A549 treated with Mapracorat at 1 μM for 4 hours (cell line): ENCODE measurements at places on chromosomes 4 and X. TPM values are rescaled to one million over a fixed set of nuclear protein-coding genes. Genes with fewer than 3 reads are reported as not detected.

Gene RIPPLY1
- total RNA-seq = not detected in 5 replicates

Gene CTAG2
- not detected in 5 replicates for total RNA-seq

Gene FOXP3
- total RNA-seq = 0.12 to 0.19 TPM (median 0.14 TPM) in 5 replicates

Gene CXCL5
- 31.9 to 38.4 TPM (median 35.3 TPM) in 5 replicates for total RNA-seq

Gene KCNE5
- total RNA-seq = 0.08 to 0.24 TPM in 2 of 5 replicates, not detected in the others

Gene NAAA
- total RNA-seq = 20.7 to 24.3 TPM (median 22.5 TPM) in 5 replicates

Gene RNF212
- total RNA-seq = 1.6 to 2.6 TPM (median 2.2 TPM) in 5 replicates

Gene INTU
- total RNA-seq = 0.87 to 1.8 TPM (median 1.1 TPM) in 5 replicates

Gene H2BW2
- not detected in 5 replicates for total RNA-seq
